ENCODE measurements at places on chromosomes 6 and 20. TPM values are rescaled to one million over a fixed set of nuclear protein-coding genes. Genes with fewer than 3 reads are reported as not detected.

DNA sequence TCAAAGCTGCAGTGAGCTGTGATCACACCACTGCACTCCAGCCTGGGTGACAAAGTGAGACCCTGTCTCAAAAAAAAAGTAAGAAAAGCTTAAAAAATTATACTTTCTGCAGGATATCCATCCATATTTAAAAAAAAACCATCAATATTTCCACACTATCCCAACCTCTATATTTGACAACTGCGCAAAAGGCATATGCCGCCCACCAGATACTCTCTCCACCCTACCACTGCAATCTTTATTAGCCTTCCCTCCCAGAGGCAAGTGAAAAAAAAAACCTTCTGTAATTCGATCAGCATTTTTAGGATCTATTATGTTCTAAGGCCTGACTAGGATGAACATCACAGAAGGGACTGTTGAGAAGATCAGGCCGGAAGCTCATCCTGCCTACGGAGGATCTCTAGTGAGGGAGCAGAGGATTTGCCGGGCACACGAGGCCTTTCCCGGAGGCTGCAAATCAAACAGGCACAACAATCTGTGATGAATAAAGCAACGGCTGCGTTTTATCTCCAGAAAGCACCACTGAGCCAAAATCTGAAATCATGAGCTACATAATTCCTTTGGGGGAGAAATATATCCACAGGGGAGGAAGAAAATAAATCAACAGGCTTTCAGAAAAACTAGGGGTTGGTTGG is 65.9 kb downstream of the GFOD1 start:
- DNase-seq, result no peak

The FAM217A gene
- not detected for polyA plus RNA-seq

The MCM8 gene
- polyA plus RNA-seq, result 5.0 TPM

The UNC93A gene
- 0.39 TPM for polyA plus RNA-seq

The ASIP gene
- not detected for polyA plus RNA-seq

DNA sequence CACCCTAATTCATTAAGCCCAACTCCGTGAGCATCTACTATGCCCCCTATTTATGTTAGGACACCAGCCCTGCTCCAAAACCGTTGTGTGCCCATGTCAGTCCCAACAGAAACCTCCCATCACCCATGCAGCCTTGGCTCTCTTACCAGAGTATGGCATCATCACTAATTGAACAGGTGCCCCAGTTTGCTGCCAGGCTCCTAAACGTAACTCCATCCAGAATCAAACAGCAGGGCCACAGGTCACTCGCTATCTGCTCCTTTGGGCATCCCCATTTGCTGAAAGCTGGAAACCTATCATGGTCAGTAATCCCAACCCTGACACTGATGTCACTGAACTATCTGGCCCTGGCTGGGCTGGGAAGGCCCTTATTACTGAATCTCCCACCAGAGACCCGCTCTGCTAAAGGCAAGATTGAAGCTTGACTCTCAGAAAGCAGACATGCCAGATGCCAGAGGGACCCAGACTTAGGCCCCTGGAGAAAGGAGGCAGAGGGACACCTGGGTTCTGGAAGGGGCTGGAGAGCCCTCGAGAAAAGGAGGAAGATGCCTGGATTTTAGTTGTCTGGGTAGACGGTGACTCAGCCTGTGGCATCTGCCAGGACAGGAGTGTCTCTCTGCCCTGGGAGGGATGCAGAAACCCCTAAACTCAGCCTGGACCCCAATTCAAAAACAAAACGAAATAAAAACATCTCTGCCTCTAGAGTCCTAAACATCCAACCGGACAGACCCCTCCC is 14.0 kb downstream of the MUCL3 start:
- no peak for DNase-seq

The ARMC2 gene
- polyA plus RNA-seq, result 1.6 TPM

DNA sequence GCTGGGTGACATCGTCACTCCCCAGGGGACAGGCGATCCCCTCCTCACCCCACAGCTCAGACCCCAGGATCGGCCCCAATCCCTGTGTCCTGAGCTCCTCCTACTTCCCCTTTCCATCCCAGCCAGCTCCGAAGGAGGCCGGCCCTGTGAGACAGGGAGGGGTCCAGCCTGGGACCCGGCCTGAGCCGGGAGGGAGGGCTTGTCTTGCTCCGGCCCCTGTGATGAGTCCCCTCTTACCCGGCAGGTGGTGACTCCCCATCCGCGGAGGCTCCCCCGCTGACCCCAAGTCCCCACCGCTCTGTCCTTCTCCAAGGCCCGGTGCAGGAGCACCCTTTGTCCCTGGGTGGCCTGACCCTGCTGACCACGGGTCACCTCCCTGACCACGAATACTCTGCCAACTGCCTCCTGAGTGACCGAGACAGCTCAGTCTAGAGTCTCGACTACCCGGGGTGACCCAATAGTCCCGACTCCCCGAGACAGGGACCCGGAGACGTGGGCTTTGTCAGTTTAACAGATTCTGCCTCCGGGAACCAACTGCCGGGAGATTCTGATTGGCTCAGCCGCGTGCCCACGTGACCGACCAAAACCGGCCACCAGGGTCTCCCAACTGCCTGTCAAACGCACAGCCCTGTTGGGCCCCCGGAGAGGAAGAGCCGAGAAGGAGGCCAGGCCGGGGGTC is 187.4 kb upstream of the PROKR2 start:
- DNase-seq, result no peak

The DEFB124 gene
- not detected for polyA plus RNA-seq

DNA sequence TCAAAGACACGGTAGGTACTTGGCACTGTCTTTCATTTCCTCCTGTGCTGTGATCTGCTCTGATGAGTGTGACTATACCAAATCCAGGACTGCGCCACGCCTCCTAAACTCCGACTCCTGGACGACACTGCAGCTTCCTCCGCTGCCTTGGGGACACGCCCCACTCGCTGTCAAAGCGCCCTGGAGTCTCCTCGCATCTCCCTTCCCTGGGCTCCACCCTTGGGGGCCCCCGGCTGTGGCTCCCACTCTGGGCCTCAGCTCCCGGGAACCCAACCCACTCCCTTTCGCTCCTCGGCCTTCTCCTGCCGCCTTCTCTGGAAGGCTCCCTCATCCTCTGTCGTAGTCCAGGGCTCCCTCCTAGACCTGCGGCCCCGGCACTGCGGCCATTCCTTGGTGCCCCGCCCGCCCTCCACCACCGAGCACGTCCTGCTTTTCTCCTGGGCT is 61.2 kb downstream of the RSPH3 start:
- DNase-seq, result no peak

The NFATC2 gene
- 0.27 TPM for polyA plus RNA-seq

The TMX4 gene
- 2.1 TPM for polyA plus RNA-seq

- DNase-seq, result no peak
Observed at GRCh38 chr6:25550631-25551030, 101.4 kb upstream of the SCGN start.

GRCh38 chr20:63773571-63774241 is 34.1 kb downstream of the SLC2A4RG start:
- no peak for DNase-seq

The IL17A gene
- polyA plus RNA-seq, result not detected

The DDO gene
- polyA plus RNA-seq, result not detected

The TTLL9 gene
- polyA plus RNA-seq, result 0.06 TPM

DNA sequence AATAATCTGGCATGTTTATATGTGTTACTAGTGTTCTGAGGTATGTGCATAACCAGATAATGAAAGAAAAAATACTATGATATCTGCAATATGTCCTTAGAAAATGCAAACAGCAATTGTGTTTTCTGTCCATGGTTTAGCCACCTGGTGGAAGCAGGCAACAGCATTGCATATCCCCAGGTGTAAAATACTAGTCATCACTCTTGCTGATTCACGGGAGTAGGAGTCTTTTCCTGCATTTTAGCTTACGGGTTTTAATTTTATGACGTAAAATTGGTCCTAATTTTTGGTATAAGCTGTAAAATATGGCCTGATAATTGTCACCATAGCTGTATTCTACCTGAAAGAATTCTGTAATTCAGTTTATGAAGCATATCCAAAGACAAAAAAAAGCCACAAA is 2.5 kb downstream of the RNF182 start:
- no peak for DNase-seq

GRCh38 chr6:39517756-39518155 is 195.3 kb upstream of the KCNK16 start:
- no peak for DNase-seq
